ENCODE measurements at places on chromosomes 1 and 21. TPM values are rescaled to one million over a fixed set of nuclear protein-coding genes. Genes with fewer than 3 reads are reported as not detected.

Gene KLF17
- not detected for total RNA-seq

Gene SPRR2B
- total RNA-seq = not detected

Gene TRAF3IP3
- total RNA-seq = 701 TPM

Gene C1orf141
- not detected for total RNA-seq

Gene OR2T35
- total RNA-seq = not detected

Gene JUN
- 40.0 TPM for total RNA-seq

Gene GJC2
- total RNA-seq = 2.8 TPM

- no peak for DNase-seq
Observed at GRCh38 chr1:89291276-89291675, 18.6 kb upstream of the GBP5 start.

GRCh38 chr1:2334883-2335534 lies 56.3 kb downstream of the MORN1 start:
- no peak for DNase-seq

- no peak for DNase-seq
Observed at GRCh38 chr1:230824919-230825721, 43.2 kb downstream of the C1orf198 start.

DNA sequence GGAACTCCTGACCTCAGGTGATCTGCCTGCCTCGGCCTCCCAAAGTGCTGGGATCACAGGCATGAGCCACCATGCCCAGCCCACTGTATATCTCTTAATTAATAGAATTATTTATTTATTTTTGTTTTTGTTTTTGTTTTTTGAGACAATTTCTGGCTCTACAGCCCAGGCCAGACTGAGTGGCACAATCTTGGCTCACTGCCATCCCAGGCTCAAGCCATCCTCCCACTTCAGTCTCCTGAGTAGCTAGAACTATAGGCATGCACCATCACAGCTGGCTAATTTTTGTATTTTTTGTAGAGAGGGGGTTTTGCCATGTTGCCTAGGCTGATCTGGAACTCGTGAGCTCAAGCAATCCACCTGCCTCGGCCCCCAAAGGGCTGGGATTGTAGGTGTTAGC lies 15.7 kb upstream of the WDTC1 start:
- no peak for DNase-seq

DNA sequence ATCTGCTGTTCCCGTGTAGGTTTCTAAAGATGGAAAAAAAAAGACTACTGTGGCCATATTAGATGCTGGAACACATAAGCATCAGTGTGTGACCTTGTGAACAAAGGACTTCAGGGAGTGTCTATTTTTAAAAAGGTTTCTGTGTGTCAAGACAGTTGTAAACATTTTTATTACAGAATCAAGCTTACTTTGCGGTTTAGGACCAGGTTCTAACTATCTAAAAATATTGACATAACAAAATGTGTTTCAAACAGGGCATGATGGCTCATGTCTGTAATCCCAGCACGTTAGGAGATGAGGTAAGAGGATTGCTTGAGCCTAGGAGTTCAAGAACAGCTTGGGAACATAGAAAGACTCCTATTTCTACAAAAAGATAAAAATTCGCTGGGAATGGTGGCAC lies 7.1 kb upstream of the DDI2 start:
- DNase-seq = no peak

GRCh38 chr1:178933709-178934490 lies 63.0 kb upstream of the ANGPTL1 start:
- DNase-seq = no peak

DNA sequence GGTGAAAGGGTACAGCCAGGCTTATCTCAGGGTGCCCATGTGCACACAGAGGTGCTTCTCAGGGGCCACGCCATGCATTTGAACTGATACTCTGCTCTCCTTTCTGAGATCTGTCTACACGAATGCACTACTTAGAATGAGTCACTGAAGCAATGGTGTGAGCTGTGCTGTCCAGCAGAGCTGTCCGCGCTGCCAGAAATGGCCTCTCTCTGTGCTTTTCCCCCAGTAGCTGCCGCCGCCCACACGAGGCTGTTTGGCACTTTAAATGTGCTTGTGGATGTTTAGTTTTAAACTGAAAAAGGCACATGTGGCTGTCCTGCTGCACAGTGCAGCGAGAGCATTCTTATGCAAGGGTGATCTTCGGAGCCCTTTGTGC lies 87.1 kb upstream of the COL6A1 start:
- no peak for DNase-seq

DNA sequence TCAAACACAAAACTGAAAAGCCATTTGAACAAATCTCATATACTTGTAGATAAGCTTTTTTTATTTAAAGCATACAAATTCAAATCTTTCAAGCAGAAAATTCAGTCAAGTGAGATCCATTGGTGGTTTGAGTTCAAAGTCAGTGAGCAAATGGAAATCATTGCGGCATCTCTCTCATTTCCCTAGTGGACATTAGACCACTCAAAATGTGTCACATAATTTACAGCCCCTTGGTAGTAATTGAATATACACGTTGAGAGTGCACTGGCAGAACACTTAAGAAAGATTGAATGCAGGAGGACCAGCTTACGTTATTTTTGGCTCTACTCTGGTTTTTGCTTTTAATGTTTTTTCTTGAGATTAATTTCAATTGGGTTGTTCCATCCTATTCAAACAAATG lies 633.7 kb downstream of the USP25 start:
- DNase-seq = no peak

GRCh38 chr21:37994211-37994610 lies 78.0 kb upstream of the KCNJ6 start:
- DNase-seq = no peak

- no peak for DNase-seq
Observed at GRCh38 chr21:34880401-34880800, 168.7 kb downstream of the RUNX1 start.

DNA sequence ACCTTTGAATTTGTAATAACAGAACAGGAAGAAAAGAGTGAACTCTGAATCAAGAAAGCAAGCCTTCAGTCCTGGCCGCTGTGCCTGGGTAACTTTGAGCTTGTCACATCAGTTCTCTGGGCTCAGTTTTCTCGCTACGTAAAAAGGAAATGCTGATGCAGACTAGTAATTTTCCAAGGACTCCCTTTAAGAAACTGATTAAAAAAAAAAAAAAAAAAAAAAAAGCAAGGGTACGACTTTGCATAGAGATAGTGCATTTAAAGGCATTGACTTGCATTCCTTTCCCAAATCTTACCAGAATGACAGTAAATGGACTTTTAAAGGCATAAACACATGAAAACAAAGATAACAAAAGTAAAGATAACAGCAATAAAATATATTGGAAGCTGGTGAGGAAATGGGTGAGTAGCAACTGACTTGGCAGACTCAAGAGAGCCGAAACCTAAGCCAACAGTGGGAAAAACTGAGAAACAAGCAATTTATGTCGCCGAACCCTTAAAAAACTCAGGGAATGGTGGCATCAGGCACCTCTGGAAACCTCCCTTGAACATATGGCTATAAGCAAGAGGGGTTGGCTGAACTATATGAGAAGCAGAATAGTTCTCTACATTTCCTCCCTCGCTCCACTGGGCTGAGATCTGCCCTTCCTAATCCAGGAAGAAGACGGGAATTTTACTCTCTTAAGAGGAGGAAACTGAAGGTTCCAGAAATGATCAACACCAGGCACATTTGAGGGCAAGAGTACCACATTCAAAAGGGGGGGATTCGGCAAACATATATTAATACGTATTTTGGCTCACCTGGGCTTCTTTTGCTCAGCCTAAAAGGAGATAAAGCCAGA lies 189.2 kb downstream of the CDC7 start:
- DNase-seq = no peak

GRCh38 chr1:225824533-225824941 lies 14.6 kb downstream of the EPHX1 start:
- DNase-seq = no peak

GRCh38 chr1:5481889-5482288 lies 510.3 kb downstream of the NPHP4 start:
- peak; percentile 57 for DNase-seq

- DNase-seq = no peak
Observed at GRCh38 chr1:169090900-169091311, 15.6 kb upstream of the ATP1B1 start.

DNA sequence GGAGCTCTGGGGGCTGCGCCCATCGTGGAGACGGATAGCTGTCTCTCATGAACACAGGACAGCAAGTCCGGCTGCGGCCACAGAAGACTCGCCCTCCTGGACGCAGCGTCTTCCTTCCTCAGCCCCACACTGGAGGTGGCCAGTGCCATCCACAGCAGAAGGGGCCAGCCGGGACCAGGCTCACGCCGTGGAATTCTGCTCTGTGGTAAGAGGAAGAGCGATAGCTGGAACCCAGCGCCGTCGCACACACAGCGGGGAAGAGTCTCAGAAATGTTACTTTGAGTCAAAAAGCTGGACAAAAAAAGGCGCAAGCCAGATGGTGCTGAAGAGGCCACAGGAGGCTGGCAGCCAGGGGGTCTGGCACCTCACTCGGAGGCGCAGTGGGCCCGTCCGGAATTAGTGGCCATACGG lies 113.9 kb upstream of the COL6A1 start:
- DNase-seq = no peak

DNA sequence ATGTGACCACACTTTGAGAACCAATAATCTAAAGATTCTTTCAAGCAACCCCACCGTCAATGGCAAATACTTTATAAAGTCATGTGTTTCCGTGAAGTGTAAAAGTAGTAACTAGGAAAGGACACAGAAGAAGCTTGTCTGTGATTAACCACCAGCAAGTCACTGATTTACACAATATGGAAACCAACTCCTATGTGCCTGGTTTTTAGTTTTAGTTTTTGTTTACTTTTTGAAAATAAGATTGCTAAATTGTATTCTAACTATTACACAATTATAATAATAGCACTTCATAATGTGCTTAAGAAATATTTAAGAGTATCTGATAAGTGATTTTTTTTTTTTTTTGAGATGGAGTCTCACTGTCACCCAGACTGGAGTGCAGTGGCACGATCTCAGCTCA lies 13.0 kb downstream of the FMO2 start:
- DNase-seq = no peak
